SHP77 (cell line): ENCODE measurements at places on chromosomes 1 and 21.
A peak's percentile ranks its signal among the peaks of the same experiment; 100 is the strongest.

- no peak for DNase-seq
These were observed 189.1 kb downstream of the FMN2 start for GRCh38 chr1:240280560-240281322.

DNA sequence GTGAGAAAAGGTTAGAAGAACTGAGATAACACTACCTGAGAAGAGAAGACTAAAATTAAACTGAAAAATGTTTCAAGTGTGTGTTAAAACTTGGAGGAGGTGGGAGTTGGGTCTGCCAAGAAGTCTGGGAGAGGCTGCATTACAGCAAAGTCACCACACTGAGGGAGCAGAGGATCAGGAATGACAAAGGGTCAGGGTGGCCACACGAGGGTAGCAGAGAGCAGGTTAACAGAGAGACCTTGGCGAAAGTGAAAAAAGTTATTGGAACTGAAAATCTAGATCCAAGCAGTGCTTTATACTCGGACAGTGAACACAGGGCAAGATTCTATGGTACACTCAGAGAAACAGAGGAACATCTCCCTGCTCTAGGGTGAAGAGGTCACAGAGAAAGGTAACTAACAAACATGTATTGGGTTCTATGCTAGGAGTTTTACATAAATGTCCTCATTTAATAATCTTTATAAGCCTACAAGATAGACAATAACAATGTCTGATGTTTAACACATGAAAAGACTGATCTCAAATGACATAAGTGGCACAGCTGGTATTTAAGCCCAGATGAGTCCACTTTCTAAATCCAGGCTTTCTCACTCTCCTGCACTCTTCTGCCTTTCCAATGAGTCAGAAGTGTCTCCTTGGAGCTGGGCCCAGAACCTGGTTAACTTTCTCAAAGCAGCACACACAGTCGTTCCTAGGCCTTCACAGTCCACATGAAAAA lies 10.3 kb upstream of the CADM3 start:
- DNase-seq = peak; percentile 34

DNA sequence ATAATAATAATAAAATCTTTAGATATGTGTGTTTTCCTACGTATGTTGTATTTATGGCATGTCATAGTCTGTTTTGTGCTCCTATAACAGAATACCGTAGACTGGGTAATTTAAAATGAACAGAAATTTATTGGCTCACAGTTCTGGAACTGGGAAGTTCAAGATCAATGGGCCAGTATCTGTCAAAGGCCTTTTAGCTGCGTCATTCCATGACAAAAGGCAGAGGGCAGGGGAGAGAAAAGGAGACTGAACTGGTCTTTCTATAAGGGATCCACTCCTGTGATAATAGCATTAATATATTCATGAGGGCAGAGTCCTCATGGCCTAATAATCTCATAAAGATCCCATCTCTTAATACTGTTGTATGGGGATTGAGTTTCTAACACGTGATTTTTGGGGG lies 7.1 kb upstream of the SFT2D2 start:
- DNase-seq = no peak

GRCh38 chr1:243851765-243852164 lies 1.7 kb upstream of the AKT3 start:
- peak; percentile 2 for DNase-seq

DNA sequence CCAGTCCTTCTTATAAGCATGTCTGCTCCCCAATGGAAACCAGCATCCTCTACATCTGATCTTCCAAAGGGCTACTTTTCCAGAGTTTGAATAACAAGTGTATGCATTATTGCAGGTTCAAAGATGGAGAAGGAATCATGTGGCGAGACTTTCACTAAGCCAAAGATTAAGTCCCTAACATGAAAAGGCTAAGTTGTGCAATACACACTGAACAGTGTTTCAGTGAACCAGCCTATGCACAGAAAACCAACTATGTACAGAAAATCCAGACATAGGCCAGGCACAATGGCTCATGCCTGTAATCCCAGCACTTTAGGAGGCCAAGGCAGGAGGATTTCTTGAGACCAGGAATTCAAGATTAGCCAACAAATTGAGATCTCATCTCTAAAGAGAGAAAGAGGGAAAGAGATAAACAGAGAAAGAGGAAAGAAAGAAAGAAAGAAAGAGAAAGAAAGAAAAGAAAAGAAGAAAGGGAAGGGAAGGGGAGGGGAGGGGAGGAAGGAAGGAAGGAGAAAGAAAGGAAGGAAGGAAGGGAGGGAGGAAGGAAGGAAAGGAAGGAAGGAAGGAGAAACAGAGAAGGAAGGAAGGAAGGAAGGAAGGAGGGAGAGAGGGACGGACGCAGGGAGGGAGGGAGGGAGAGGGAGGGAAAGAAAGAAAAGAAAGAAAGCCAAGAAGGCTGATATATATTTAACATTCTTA lies 181.7 kb downstream of the LTN1 start:
- DNase-seq = no peak

- DNase-seq = no peak
These were observed 2.9 kb downstream of the WDR26 start for GRCh38 chr1:224431726-224432125.

DNA sequence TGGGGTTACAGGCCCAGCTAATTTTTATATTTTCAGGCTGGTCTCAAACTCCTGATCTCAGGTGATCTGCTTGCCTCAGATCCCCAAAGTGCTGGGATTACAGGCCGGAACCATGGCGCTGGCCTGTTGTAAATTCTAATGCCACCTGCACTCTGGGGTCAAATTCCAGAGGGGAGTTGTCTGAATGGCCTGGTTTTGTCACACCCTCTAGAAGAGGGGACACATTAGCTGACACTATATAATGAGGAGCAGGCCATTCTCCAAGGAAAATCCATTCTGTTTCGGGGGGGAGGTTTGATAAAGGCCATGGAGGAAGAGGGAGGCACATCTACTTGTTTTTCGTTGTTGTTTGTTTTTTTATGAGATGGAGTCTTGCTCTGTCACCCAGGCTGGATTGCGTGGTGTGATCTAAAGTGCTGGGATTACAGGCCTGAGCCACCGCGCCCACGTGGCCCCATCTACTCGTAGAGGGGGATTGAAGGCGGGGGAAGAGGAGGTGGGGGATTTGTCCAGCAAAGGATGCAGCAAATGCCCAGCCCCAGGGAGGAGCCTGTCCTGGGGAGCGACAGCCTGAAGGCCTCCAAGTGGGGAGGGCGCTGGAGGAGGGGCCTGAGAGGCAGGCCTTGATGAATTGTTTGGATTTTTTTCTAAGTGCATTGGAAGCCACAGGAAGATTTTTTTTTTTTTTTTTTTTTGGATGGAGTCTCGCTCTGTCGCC lies 78.4 kb upstream of the SLC45A1 start:
- no peak for DNase-seq

- peak; percentile 24 for DNase-seq
These were observed 163.9 kb downstream of the ST6GALNAC5 start for GRCh38 chr1:77031106-77031662.
